ENCODE measurements at places on chromosomes 11 and 22.

DNA sequence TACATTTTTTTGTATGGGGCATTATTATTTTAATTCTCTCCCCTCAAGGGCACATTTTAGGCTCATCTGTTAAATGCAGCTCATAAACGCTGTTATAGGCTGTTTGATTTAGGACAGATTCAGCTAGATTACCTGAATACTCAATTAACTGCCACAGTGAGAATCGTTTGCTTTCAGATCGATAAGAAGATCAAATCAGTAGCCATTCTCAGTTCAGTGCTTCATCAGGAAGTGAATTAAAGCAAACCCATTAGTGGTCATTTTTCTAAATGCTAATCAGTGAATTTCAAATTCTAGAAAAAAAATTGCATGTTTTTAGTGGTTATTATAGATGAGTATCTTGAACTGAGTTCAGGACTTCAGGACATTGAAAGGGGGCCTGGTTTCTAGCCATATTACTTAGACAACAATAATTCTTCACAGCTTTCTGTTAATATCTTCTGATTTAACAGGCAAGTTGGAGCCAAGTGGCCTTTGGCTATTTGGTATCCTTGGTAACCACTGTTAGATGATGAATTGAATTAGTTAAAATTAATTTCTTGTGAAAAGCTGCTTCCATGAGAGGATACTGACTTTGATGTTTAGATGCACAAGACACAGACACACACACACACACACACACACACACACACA, 18.6 kb downstream of the SYT9 start:
- no peak for DNase-seq

DNA sequence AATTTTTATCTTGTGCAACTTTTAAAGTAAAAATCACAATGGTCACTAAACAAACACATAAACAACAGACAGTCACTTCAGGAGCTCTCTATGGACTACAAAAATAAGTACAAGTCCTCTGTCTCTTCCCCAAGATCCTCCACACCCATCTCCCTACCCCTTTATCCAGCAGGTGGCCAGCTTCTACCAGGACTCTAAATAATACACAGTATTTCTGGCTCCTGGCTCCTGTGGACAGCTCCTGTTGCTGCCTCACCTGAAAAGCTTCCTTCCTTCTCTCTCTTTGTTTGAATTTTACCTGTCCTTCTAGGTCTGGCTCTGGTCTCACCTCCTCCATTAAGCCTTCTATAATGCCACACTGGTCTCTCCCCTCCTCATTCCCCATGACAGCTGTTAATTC, 86.1 kb downstream of the CLPB start:
- no peak for DNase-seq

DNA sequence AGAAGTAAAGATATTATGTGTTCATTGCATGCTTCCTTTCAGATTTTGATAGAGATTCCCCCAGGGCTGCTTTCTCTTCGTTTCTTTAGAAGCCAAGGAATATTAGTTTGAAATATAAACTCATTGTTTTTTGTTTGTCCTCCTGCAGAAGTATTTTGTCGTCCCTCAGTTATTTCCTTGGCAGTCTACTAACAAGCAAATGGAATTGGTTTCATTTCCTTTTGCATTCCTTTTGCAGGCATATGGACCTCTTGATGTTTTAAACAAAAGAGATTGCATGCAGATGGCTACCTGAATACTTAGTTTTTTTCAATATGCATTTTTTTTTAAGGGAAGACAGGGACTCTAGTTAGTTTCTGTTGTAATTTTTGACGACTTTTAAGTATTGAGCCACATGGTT, 62.2 kb downstream of the BCL2L13 start:
- no peak for DNase-seq

GRCh38 chr11:19359221-19360000, 118.7 kb upstream of the E2F8 start:
- DNase-seq: no peak

- no peak for DNase-seq
Measured at GRCh38 chr11:37907436-37908218, 1309.6 kb upstream of the RAG2 start.

- no peak for DNase-seq
Measured at GRCh38 chr22:44914026-44914721, 95.6 kb downstream of the PHF21B start.

- DNase-seq: no peak
Measured at GRCh38 chr11:68441466-68442230, 18.9 kb upstream of the PPP6R3 start.

- no peak for DNase-seq
Measured at GRCh38 chr11:120400564-120401364, 64.6 kb downstream of the ARHGEF12 start.

- DNase-seq: no peak
Measured at GRCh38 chr11:113664069-113664980, 41.8 kb downstream of the TMPRSS5 start.

- DNase-seq: no peak
Measured at GRCh38 chr11:96036863-96037262, 113.0 kb upstream of the MTMR2 start.

GRCh38 chr11:133930767-133931448, 25.9 kb downstream of the IGSF9B start:
- DNase-seq: no peak

DNA sequence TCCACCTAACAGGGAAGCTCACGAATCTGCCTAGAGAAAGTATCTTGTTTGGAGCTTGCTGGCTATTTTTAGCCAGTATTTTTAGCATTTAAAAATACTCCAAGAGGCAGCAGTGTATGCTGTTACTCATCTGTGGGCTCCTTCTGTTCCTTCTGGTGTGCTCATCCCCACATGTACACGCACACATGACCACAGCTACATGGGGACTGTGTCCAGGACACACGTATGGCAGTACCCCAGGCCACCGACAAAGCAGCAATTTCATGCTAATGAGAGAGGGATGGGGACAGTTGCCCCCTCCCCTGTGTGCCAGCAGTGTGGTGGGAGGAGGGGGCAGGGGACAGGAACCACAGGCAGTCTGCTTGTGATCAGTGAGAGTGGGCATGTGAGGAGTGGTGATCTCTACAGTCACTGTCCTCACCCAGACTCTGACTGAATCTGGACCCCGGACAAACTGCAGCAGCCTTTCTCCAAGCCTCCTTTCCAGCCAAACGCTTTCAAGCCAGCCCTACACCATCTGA, 16.4 kb downstream of the USP2 start:
- no peak for DNase-seq

GRCh38 chr22:22061085-22062077, 78.8 kb upstream of the TOP3B start:
- DNase-seq: no peak

- DNase-seq: no peak
Measured at GRCh38 chr11:84408946-84409411, 1122.8 kb upstream of the CCDC90B start.

DNA sequence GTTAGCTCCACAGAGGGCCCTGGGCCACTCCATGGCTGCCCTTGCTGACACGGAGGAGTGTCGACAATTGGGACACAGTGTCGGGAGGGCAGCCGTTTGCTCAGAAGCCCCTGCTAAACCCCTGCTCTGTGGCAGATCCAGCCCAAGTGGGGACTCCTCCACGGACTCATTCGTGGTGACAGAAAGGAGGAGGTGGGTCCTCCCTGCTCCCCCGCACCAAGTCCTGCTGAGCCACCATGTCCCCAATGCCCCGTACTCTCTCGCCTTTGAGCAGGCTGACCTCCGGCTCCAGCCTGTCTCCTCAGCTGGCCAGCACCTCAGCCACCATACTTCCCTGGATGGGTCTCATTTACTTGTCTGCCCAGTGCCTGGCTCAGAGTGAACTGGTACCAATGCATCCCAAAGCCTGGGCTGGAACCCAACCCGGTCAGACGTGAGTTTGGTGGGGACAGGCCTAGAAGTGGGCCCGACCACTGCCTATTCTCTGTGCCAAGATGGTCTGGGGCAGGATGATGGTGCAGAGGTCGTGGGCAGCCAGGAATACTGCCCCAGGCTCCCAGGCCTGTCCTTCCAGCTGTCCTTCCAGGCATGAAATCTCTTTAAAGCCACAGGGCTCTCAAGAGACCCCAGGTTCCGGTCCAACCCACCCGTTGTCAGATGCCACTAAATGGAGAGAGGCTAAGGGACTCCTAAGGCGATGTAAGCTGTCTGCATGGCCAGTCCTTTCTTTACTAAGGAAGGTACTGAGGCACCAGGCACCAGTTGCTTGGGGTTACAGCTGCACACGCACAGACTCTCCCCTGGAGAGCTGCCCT, 4.3 kb downstream of the CBX6 start:
- DNase-seq: no peak

- DNase-seq: no peak
Measured at GRCh38 chr22:38029901-38030300, 27.3 kb upstream of the PICK1 start.

DNA sequence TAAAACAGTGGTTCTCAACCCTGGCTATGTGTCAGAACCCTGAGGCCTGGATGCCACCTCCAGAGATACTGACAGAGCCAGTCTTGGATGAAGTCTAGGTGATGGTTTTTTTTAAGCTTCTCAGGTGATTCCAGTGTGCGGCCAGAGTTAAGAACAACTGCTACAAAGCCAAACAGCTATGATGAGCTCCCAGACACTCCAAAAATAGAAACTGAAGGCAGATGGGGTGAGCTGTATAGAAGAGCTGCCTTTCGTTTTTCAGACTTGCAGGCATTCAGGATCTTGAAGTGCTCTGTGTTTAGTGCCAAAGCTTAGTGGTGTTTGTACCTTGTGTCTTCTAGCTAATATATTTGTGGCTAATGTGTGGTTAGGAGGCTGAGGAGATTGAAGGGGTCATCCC, 14.2 kb downstream of the SCUBE2 start:
- DNase-seq: no peak

Data from stimulated activated CD8-positive, alpha-beta memory T cell treated with anti-CD3 and anti-CD28 coated beads, Interleukin-7, amount 100 ng/mL, for 4 hours (primary cell).